NCI-H69 (cell line): ENCODE measurements at places on chromosomes 1 and 21.

- no peak for DNase-seq
Observed at GRCh38 chr1:111660204-111661150, 40.9 kb downstream of the RAP1A start.

DNA sequence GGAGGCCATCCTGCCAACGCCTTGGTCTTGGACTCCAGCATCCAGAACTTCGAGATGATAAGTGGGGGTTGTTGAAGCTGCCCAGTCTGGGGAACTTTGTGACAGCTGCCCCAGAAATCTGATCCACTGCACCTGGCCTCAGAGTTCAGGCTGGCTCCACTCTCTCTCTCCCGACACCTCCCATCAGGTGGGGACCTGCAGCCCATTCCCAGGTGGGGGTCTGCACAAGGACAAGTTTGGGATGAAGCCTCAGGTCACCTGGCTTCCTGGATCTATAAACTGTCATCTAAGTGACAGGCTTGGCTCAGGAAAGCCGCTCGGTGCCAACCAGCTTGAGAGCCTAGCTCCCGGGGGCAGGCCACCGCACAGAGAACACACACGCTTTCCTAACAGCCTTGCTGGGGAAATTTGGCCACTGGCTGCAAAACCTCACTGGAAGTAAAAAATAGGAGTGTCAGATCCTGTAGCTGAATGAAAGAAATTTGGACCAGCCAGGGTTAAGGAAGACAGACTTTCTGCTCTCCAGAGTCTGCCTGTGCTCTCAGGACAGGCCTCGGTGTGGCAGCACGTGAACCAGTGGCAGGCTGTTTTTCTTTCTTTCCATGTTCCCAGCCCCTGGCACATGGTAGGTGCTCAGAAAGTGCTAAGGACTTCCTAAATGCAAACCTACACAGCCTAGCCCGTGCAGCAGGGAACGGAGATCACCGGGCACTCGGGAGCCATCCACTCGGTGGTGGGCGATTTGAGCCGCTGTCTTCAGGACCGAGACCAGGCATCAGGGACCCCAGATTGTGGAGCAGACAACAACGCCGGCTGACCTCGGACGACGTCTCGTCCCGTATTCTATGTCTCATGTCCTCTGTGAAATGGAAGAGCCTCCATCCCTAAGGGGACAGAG is 42.6 kb upstream of the LBR start:
- DNase-seq = peak; percentile 21

DNA sequence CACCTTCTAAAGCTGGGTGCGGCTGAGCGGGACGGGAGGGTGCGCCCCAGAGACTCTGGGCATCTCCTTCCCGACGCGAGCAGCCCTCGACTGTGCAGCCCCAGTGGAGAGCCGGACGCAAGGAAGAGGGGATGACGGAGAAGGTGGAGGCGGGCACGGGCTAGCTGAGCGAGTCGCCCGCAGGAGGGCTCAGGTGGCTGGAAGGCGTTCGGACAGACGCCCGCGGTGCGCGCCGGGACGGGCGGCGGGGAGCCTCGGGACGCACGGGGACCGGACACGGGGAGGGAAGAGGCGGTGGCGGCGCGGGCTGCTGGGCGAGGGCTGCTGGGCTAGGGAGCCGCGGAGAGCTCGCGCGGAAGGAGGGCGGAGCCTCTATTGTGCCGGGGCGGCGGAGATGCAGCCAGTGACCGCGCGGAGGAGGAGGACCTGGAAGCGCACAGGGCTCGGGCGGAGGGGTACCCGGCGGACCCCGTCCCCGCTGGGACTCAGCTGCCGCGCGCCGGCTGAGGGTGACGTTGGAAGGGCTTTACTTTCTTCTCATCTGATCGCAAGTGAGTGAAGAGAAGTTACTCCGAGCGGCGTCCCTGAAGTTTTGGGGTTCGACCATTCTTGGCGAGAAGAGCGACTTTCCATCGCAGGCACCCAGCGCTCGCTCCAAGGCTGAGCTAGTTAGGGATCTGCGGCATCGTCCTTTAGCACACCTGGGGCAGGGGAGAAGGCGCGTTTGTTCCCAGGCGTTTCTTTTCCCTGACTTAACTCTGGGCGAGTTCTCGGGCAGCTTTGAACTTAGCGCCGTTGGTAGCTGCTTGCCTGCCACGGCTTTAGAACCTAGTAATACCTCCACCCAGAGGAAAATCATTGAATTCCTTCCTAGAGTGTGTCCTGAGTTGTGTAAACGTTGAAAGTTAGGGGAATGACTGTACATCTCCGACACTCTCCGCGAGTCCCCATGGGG is at the start of gene OLFML2B:
Gene OLFML2B (minus strand): TSS at position 323 of the 955 bp plus-strand sequence. CDS start 439 bp downstream, outside the sequence.
- peak; percentile 82 for DNase-seq

- no peak for DNase-seq
Observed at GRCh38 chr1:44222397-44223186, 9.3 kb downstream of the DMAP1 start.

DNA sequence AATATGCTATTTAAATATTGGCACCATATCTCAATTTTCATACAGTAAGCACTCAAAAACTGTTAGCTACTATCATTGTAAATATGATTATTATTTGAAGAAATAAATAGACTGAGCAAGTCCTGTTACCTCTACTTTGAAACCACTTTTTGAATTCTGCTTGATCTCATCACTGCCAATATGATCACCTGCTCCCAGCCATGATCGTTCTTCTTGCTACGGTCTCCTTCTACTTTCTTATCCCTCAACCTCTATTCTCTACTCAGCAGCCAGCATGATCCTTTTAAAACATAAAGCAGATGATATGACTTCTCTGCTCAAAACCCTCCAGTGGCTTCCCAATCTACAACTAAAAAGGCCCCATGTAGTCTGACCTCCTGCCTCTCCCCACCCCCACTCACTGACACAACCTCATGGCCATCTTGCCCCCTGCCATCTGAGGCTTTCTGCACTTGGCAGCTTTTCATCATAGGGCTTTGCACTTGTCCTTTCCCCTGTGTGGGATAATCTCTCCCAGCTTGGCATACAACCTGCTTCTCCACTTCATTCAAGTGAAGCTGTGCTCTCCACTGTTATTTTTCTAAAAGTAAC is 27.2 kb downstream of the CD34 start:
- DNase-seq = no peak

DNA sequence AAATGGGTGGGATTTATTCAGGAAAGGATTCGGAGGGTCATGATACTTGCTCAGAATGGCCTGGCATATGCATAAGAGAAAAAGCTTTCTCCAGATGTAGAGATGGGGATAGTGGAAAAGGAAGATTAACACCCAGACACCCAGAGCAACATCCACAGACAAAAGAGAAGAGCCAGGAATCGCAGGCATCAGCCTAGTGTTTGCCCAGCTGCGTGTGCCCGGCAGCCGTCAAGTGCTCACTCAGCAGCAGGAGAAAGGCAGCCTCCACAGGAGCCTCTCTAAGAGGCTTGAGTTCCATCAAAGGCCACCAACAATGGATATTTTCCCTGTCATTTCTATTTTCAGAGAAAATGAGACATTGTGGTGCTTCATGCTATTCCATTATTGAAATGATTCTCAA is 54.7 kb downstream of the NTPCR start:
- DNase-seq = peak; percentile 50

- no peak for DNase-seq
Observed at GRCh38 chr1:109371341-109371739, 26.4 kb downstream of the SORT1 start.

DNA sequence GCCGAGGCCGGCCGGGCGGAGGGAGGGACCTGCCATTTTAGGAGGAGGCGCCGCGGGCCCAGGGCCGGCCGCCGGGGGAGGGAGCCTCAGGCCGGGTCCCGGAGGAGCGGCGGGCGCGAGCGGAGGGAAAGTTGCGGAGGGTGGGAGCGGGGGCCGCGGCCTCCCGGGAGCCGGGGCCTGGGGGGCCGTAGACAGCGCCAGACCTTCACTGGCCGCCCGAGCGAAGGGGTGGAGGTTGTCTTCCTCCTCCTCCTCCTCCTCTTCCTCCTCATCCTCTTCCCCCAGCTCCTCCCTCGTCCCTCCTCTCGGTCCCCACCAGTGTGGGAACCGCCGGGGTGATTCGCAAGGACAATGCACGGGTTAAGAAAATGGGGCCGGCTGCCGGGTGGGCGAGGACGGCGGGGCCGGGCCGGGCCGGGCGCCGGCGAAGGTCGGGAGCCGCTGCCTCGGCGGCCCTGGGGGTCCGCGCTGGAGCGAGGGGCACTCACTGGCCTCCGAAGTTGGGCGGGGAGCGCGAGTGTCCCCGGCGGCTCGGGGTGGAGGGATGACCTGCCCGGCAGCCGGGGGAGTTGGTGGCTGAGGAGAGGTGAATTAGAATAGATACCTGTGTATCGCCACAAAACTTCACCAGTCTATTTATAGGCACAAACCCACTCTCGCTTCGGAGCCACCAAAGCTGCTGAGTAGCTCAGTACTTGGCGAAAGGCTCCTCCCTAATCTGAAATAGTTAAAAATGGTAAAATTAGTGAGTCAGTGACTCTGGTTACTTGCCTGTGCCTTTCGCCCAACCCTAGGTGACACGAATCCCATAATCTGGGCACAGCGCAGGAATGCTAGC is 1.3 kb downstream of the DYRK1A start:
- peak; percentile 63 for DNase-seq

DNA sequence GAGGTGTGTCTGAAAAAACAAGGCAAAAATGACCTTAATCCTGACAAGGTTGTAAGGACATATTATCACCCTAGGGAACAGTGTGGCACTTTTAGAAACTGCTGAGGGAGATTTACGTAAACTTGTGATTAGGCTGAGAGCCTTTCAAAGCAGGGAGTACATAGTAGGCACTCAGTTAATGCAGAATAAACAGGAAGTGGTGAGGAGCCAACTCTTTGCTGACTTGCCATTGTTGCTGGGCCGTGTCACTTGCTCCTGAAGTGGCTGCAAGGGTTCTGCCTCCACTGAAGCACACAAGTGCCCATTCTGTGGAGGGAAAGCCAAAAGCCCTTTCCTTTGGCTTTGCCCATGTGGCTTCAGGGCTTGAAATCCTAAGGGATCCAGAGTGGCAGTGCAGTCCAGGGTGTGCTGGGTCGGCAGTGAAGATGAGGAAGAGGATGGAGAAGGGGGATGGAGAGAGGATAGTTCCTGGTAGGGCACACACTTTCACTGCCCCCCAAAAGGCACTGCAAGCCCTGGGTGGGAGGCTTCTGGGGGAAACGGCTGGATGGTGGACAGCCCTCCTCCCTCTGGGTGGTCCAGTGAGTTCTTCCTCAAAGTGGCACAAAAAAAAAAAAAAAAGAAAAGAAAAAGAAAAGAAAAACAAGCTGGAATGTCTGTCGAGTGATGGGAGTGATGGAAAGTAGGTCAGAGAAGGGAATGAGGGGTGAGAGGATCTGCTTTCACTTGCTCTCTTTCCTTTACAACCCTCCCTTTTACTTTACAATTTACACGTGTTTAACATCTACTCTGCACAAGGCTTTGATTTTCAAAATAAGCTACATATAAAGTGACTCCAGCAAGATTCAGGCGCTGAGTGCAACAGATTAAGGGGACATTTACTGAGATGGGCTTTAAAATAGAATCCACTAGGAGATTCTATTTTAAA is 13.7 kb upstream of the RHEX start:
- no peak for DNase-seq

DNA sequence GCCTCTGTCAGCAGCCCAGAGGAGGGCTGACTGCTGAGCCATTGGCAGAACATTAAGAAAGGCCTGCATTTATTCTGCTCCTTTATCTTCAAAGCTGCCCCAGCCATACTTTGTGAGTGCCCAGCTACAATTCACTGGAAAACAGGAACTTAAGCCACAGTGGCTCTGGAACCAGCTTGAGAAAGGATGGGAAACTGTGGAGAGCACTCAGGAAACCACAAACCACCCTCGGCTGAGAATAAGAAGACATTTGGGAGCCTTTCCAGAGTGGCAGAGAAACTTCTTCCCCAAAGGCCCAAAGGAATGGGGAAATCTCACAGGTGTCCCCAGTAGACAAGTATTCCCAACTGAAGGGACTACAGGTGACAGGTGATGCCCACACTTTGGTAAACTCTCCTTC is 1.8 kb downstream of the LAMB3 start:
- DNase-seq = no peak

DNA sequence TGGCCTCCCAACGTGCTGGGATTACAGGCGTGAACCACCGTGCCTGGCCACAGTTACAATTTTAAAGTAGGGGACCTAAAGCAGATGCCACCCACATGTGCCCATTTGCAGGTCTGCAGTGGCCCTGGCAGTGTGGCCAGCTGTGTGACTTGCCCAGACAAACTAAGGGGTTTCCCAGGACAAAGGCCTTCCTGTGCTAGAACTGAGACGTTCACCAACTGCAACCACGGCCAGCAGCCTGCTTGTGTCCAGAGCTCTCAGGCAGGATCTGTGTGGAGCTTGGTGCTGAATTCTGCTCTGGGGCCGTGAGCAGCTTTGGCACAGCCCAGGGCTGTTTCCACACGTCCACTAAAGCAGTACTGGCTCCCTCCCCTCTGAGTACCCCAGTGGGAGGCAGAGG is 10.6 kb upstream of the PTTG1IP start:
- DNase-seq = no peak

DNA sequence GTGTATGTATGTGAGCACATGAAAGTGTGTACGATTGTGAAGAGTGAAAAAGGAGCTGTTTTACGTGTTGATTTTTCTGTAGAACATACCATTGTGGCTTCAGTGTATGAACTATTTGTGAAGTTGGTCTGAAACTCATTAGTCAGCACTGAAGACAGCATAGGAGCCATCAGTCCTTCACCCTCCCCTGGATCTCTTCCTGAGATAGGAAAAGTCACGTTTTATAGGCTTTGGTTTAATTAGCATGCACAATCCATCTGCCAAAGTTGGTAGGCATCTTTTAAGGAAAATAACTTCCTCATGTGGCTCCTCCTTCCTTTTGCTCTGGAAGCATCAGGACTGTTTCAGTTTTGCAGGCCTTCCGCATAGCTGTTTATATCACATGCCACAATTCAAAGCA is 1.4 kb upstream of the RABIF start:
- DNase-seq = no peak

DNA sequence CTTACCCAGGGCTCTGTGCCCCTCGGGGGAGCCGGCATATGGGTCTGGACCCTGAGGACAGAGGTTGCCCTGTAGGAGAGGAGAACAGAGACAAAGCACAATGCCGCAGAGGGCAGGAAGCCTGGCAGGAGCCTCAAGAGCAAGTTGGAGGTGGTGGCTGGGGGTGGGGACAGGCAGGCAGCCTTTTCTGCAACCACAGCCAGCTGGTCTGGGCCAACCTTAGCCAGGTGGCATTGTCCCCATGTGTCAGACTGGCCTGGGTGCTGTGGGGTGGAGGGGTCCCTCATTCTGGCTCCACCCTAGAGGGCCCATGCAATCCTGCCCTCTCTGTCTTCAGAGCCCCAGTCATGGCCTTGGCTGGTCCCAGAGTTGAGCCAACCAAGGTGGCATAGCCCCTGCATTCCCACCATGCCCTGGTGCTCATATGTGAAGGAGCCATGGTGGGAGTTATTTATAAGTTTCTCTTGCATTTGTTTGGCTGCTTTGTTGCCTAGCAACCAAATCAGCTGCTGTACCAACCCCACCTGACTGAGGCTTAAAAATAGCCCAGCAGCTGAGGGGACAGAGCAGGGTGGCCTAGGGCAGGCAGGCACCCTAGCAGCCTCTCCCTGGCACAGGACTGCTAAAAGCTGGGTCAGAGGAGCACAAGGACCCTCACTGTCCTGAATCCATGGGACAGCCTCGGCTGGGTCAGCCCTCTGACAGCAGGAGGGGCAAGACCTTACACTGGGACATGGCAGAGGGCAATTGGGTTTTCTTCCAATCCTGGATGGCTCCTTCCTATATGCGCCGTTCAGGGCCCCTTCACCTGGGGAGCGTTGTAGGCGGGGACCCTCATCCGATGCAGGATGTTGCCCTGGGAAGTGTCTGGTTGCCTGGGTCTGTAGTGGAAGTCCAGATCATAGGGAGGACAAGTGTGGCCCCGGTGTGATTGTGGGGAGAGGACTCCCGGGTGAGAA is 19.5 kb downstream of the MAP7D1 start:
- DNase-seq = peak; percentile 63
